ENCODE measurements at places on chromosomes 7 and 10.

DNA sequence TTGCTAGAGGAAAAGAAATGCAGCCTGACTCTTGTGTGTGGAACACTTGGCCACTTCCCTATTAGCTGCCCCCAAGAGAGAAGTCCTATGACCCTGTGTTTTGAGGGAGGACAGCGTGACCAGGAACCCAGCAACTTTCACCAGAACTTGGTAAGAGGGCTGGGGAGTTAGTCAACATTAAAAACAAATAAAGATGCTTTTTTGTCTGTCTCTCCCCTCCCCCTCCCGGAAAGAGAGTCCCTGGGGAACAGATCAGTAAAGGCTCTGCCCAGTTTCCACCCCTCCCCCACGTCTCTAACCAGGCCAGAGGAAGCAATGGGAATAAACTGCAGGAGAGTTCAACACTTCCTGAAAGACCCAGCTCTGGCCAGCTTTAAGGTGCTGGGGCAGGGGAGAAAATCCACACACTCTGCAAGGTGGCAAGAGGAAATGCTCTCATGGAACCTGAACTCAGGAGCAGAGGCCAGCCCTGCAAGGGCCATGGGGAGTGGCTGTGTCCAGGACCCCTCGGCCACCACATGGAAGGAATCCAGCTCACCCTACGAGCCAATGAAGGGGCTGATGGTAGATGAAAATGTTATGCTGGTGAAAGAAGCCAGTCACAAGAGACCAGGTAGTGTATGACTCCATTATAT, 21.5 kb downstream of the SH3PXD2A start:
- DNase-seq: peak; percentile 69

GRCh38 chr7:2713370-2713769, 25.4 kb downstream of the AMZ1 start:
- no peak for DNase-seq

GRCh38 chr7:94540428-94540827, 30.8 kb downstream of the CASD1 start:
- no peak for DNase-seq

- DNase-seq: no peak
Measured at GRCh38 chr10:103192089-103192450, 1.0 kb downstream of the NT5C2 start.

Measured in iPS DF 19.7 (cell line).